ENCODE measurements at places on chromosomes 5 and 9.
A peak's percentile ranks its signal among the peaks of the same experiment; 100 is the strongest.

DNA sequence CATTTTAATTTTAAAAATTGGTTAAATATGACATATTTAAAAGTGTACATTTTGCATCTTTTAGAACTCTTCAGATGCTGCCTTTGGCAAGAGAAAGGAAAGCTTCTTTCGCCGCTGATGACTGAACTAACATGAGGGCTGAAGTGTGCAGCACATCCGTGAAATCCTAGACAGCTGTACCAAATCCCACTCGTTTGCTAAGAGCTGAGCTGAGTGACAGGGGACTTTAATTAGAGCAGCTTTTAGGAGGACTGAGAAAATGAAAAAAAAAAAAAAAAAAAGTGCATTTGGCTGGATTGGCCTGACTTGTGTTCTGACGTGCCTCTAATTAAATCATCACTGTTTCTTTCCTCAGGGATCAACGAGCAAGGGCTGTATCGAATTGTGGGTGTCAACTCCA, 271.3 kb downstream of the ARHGAP26 start:
- DNase-seq: no peak

- DNase-seq: no peak
Observed at GRCh38 chr9:116300360-116300870, 146.8 kb downstream of the PAPPA start.

DNA sequence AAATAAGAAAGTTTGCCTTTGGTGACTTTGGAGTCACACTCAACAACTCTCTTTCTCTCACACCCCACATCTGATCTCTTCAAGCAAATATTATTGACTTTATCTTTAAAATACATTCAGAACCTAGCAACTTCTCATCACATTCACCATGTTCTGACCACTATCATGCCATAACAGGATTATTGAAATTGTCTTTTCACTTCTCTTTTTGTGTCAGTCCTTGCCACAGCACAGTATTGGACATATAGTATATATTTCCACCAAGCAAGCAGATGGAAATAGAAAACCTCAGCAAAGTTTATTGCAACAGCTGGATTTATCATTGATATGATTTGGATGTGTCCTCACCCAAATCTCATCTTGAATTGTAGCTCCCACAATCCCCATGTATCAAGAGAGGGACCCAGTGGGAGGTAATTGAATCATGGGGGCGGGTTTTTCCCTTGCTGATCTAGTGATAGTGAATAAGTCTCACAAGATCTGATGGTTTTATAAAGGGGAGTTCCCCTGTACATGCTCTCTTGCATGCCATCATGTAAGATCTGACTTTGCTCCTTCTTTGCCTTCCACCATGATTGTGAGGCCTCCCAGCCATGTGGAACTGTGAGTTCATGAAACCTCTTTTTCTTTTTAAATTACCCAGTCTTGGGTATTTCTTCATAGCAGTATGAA, 26.9 kb upstream of the ITGA1 start:
- no peak for DNase-seq

GRCh38 chr5:126315341-126315740, 107.9 kb upstream of the GRAMD2B start:
- no peak for DNase-seq

- DNase-seq: no peak
Observed at GRCh38 chr5:171521679-171522078, 102.2 kb downstream of the FGF18 start.

- no peak for DNase-seq
Observed at GRCh38 chr5:7609726-7610125, 213.8 kb downstream of the ADCY2 start.

DNA sequence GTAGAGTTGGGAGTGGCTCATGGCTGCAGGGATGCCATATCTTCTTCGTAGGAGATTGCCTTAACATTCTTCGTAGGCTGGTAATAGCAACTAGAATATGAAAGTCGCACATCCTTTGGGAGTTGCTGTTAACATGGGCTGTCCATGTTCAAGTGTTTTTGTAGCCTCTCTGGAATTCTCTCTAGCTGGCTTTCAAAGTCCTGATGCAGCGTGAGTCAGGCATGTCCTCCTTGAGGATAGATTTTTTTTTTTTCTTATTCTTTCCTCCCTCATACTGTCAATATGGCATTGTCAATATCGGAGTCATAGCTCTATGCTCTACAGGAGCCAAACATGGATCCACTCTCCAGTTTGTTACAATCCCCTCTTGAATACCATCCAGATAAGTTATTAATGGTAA, 494.8 kb upstream of the WWC1 start:
- no peak for DNase-seq

DNA sequence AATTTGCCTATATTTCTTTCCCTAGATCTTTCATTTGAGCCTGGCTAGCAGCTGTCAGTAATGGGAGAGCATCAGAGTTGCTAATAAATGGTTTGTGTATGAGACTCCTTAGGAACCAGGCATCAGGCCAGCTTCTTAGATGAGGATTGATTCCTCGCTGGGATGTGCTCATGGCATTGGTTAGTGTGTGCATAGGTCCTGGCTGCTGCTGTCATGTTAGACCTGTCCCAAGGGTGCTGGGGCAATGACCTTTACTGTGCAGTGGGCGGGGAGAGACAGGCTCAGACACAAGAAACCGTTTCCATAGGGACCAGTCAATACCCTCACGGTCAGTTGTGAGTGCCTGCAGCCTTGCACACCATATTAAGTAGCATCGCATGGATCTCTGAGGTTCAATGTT, 112.3 kb upstream of the NR3C1 start:
- no peak for DNase-seq

- DNase-seq: no peak
Observed at GRCh38 chr5:131661933-131662332, 26.9 kb upstream of the RAPGEF6 start.

- DNase-seq: peak; percentile 65
Observed at GRCh38 chr9:18268381-18268780, 205.6 kb upstream of the ADAMTSL1 start.
